Stimulated activated CD8-positive, alpha-beta memory T cell treated with anti-CD3 and anti-CD28 coated beads, Interleukin-4, amount 100 ng/mL, for 48 hours (primary cell): ENCODE measurements at places on chromosomes 4 and X.

GRCh38 chr4:38242101-38242500 lies 281.9 kb downstream of the PTTG2 start:
- DNase-seq = no peak

GRCh38 chr4:93396272-93396671 lies 432.3 kb upstream of the ATOH1 start:
- DNase-seq = no peak

- no peak for DNase-seq
Observed at GRCh38 chr4:182684796-182685195, 232.4 kb downstream of the DCTD start.

DNA sequence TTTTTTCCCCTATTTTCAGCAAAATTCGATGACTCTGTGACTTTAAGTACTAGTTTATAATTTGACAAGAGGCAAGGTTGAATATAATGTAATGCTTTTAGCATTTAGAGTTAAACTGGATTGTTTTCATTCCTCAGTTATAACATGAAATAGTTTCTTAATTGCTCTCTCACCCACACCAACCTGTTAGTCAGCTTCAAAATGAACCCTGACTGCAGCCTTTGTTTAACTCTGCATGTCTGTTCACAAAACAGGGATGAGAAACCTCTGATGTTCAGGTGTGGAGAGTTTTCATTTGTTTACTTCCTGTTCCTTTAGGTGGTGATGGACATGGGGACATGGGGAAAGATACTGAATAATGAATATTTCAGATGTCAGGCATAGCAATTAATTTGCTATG lies 49.9 kb upstream of the MND1 start:
- DNase-seq = no peak

- no peak for DNase-seq
Observed at GRCh38 chr4:118772081-118772766, 63.7 kb downstream of the SEC24D start.

GRCh38 chr4:83889802-83890201 lies 353.9 kb downstream of the GPAT3 start:
- DNase-seq = no peak
